ENCODE measurements at places on chromosomes 3 and 15.

DNA sequence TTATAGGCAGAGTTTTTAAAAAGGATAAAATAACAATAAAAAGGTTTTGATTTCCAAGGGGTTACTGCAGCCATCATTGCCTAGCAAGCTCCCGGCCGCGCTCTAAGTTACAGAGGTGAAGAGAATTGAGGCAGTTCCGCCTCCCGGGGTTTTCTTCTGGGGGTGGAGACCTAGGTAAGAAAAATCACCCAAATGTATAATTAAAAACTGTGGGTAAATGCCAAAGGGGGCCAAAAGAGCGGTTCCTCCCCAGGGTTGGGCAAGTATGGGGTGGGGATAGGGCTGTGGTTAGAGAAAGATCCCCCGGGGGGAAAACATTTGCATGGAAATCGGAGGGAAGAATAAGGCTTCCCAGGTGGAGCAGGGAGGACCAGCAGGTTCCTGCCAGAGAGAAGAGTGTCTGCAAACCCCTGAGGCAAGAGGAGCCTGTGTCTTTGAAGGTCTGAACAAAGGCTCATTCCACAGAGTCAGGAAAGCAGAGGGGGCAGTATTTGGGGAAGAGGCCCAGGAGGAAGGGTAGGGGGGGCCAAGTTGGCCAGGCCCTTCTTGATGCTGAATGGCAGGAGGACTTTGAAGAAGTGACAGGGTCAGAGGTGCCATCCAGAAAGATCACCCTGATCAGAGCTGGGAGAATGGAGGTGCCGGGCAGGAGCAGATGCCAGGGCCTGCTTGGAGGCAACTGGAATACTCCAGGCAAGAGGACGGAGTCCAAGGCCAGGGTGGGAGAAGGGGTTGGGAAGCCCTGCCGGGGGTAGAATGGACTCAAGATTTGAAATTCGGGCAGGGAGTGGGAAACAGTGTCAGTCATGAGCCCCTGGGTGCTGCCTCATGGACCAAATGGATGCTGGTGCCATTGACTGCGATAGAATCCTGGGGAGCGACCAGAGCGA is 152.9 kb upstream of the RGMA start:
- no peak for DNase-seq

DNA sequence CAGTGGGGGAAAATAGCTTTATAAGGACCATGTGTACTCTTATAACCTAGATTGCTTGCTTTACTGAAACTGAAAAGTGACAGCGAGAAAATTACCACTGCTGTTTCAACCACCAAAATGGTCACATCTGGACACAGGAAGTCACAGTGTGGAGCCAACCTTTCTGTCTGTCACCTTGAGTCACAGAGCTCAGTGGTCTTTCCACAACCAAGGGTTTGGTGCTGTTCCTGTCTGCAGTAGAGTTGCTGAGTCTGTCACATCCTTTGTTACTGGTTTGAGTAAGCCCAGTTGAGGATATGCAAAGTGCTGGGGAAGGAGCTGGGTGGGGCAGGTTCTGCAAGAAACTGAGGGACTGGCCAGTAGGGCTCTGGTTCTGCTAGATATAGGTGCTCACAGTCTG is 139.1 kb upstream of the EIF1B start:
- no peak for DNase-seq

DNA sequence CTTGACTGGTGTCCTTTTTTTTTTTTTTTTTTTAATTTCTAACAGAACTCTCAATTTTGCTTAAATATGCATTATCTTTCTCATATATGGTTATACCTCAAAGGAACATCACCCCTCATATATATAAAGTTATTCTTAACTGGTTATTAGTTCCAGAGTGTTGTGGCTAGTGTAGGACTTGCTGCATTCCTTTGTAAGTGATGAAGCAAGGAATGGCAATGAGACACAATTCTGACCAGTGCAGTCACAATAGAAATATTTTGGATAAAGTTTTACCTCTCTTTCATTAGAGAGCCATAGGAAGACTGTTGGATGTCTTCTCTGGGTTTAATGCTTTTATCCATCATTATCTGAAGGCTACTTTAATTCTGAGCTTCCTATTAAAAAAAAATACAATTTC is 75.5 kb upstream of the CBLB start:
- no peak for DNase-seq

DNA sequence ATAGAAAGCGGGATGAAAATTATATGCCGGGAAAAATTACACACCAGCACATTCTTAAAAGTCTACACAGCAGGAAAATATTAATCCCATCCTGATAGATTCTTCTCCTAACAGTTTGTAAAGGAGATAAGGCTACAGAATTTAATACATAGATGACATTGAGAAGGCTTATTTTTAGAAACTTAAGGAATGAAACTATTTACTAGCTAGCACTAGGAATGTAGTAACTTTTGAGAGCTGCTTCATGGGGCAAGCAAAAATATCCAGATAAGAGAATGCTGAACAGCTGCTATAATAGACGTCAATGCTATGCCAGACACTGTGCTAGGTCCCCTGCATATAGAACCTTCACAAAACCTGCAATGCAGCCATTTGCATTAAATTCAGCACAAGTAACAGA is 912.7 kb upstream of the NR2F2 start:
- DNase-seq: no peak

DNA sequence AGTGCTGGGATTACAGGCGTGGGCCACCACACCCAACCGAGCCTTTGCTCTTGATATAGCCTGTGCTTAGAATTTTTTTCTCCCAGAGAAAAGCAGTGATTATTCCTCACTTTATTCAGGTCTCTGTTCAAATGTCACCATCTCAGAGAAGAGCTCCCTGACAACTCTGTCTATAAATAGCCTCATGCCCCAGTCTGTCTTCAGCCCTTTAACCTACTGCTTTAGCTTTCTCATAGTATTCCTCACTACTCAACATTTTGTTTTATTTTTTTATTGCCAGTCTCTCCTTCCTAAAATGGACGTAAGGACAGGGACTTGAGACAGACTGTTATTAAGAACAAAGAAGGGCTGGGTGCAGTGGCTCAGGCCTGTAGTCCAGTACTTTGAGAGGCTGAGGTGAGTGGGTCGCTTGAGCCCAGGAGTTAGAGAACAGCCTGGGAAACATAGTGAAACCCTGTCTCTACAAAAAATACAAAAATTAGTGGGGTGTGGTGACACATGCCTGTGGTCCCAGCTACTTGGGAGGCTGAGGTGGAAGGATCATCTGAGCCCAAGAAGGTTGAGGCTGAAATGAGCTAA is 78.7 kb upstream of the TTBK2 start:
- DNase-seq: no peak
